ENCODE measurements at places on chromosomes 13 and 19.

- no peak for DNase-seq
Measured at GRCh38 chr13:21225841-21226581, 49.6 kb downstream of the MRPL57 start.

GRCh38 chr19:45297674-45298073 is 25.0 kb downstream of the CKM start:
- no peak for DNase-seq

DNA sequence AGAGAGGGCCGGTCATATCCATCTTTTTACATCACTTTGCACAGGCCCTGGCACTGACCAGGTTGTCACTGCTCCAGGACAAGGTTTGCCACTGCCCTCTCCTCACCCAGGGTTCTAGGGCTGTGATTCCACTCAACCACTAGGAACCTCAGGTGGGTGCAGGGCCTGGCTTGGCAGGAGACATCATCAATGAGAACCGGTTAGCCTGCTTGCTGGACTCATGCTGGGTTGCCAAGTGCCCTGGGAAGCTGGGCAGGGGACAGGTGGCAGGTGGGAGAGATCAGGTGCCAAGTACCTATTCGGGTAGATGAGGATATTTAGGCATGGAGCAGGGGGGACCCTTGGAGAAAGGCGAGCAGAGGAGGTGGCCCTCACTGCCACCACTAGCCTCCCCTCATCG is 4.2 kb upstream of the CERS4 start:
- DNase-seq: no peak

DNA sequence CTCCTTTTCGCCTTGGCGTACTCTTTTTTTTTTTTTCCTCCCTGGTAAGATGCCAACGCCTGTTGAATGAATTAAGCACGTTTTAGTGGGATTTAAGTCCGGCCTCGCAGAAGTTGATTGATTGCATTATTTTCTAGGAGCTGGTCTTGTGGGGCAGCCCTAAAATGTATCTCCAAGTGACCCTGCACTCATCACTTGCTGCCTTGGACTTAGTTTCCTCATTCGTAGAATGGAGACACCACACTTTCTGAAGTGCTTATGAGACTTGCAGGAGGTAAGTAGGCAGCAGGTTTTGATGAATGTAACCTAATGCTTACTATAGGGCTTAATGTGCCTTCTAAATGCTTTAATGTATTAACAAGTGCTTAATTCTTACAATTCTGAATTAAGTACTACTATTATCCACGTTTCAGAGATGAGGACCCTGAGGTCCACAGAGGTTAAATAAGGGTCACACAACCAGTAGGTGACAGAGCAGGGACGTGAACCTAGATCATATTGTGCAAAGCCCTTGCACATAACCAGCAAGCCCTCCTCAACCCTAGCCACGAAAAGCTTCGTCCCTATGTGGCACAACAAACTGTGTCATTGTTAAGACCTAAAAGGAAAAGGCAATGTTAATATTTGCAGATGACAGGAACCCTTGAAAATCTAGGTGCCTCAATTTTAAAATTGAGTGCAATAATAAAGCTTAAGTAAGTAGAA is 514 bp upstream of the ARGLU1 start:
- DNase-seq: no peak

GRCh38 chr13:50119591-50119990 is 104.3 kb downstream of the KCNRG start:
- DNase-seq: no peak

DNA sequence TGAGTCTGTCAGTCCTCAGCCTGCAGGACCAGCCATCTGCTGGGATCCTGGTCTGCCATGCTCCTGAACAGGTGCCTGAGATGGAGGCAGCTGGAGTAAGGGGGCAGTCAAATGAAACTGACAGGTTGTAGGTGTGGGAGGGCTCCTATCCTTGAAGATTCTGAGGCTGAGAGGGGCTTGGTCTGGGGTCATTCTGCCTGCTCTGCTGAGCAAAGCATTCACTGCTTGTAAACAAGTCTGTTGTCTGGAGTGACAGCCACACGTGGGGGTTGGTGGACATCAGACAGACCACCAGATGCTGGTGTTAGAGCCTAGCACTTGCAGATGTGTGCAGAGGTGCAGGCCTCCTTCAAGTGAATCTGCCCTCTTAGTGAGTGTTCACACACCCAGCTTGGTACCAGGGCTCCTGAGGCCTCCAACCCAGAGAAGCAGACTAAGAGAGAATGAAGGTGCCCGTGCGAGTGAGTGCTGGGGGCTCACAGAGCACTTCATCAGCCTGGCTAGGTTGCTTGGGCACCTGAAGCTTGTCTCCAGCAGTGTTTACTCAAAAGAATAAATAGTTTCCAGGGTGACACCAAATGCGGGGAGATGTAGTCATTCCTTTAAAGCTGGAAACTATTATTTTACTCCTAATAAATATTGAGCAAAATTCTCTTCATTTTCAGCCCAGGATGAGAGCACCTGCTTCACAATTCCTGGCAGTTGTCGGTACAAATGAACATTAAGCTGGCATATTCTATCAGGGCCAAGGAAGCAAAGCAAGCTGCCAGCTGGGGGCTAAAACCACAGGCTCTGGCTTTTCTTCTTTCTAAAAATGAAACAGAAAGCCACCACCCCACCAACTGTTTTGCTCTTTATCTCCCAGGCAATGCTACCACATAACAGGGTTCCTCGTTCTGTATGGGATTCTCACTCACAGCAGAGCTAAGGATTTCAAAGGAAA is 82.3 kb downstream of the RNASEH2B start:
- DNase-seq: no peak

DNA sequence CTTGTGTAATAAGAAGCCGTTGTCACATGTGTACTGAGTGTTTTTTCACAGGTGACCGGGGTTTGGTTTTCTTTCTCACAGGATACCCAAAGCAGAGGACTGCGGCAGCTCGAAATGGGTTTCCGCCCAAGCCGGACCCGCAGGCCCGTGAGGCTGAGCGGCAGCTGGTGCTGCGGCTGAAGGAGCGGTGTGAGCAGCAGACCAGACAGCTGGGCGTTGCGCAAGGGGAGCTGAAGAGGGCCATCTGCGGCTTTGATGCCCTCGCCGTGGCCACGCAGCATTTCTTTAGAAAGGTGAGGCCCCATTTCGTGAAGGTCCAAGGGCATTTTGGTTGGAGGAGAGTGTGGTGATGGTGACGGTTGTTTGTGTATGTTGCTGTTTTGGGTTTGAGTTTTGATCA is 236.3 kb downstream of the SLC7A1 start:
- DNase-seq: no peak

DNA sequence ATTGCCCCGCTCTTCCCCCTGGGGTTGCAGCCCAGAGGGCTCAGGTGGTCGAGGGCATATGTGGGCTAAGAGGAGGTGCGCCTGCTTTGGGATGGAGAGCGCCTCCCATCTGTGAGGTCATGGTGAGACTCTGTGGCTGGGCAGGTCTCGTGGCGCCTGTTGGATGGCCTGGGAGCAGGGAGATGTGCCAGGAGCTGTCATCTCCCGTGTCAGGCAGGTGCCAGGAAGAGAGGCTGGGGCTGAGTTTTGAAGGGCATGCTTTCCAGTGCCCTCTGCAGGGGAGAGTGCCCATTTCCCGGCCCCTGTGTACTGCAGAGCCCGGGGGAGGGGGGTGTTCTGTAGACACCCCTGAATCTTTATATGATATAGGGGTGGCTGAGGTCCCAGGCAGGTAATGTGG is 2.8 kb downstream of the WTIP start:
- DNase-seq: no peak

- DNase-seq: peak; percentile 49
Measured at GRCh38 chr13:43316946-43317353, 293.6 kb downstream of the DNAJC15 start.

- DNase-seq: no peak
Measured at GRCh38 chr13:32989942-32990341, 26.3 kb upstream of the KL start.
